ENCODE measurements at places on chromosomes 5 and 9.
A peak's percentile ranks its signal among the peaks of the same experiment; 100 is the strongest.

DNA sequence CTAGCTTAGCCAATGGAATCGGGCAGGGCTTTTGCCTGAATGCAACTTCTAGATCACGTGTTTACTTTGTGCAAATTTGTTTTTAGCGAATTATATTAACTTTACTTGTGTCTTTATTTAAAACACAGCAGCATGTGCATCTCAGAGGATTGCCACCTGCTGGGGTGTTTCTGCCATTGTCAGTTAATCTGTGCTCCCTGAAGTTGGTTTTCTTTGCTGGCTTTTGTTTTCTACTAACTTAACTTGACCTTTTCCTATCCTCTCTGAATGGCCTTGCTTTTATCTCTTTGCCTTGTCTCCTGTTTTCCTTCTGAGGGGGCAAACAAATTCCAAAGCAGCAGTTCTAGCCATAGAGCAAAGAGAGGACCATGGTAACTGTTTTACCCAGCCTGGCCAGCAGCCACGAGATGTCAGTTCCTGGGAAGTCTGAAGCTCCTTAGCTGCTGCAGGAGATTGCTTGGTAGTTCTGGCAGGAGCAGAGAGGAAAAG, 67.6 kb downstream of the ARHGEF28 start:
- DNase-seq: peak; percentile 3

GRCh38 chr5:27140831-27141230, 102.4 kb upstream of the CDH9 start:
- DNase-seq: no peak

DNA sequence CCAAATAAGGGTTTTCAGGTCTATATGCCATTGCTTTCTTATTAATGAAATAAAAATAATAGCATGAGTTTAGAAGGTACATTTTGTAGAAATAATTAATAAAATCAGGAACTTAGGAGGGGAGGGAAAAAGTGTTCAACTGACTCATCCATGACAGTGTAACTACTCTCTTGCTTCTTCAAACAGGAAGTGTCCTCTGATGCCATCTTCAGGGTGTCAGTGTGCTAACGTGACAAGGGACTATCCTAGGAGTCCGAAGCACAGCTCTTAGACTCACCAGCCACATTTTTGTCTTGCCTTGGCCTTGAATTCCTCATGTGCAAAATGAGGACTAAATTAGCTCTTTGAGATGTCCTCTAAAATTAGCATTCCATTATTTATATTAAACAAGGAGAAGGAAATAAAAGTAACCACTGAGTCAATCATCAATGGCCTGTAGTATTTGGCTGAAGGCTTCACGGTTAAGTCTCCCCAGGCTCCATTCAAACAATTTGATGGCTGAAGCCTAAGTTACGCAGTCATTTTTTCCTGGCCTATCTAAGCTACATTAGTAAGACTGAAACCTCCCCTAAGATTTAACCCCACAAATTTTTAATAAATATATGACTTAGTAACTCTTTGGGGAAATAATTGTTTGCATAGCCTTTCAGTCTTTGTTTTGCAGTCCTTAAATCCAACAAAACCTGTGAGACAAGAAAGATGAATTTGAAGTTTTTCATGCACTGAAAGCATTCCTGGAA, 151.1 kb downstream of the ARL15 start:
- DNase-seq: no peak

DNA sequence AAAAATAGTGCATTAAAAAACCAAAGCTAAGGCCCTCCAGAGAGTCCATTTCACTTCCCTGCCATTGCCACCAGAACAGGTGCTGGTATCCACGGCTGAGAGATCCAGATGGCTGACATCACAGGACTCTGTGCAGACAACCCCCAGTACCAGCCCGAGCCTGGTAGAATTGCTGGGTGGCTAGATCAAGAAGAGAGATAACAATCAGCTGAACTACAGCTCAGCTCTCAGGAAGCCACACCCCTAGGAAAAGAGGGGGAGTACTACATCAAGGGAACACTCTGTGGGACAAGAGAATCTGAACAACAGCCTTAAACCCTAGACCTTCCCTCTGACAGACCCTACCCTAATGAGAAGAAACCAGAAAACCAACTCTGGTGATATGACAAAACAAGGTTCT, 73.8 kb upstream of the SLIT3 start:
- DNase-seq: no peak

DNA sequence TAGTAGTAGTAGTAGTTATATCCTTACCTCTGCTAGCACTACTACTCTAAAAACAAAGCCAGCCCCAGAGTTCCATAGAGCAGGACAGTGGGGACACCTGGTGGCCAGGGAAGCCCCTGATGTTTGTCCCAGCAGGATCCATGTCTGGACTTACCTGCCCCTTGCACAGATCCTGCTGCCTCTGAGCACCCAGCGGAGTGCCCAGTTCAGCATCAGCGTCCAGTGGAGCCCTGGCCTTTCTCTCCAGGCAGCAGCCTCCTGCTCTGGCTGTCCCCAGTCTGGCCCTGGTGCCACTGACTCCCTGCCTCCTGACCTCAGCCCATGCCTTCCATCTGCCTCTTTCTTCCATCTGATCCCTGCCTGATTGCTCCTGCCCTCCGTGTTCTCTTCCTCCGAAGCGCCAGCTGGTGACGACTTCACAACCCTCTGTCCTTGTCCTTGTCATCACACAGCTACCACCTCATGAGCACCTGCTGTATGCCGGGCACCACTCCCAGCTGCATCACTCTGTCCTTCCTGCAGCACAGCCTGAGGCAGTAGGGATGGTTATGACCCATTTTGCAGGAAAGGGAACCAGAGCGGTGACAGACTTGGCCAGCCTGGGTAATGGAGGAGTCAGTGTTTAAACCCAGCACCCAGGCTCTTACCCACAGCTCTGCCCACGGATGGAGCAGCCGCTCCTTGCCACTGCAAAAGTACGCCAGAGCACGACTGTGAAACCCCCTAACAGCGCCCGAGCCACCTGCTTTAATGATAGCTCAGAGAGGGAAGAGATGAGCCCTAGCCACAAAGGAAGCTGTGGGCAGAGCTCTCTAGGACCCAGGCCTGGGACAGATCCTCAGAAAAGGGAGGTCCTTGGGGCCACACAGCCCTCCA, 11.5 kb downstream of the SARDH start:
- DNase-seq: peak; percentile 62

- no peak for DNase-seq
Observed at GRCh38 chr5:111447822-111448221, 64.5 kb downstream of the STARD4 start.

DNA sequence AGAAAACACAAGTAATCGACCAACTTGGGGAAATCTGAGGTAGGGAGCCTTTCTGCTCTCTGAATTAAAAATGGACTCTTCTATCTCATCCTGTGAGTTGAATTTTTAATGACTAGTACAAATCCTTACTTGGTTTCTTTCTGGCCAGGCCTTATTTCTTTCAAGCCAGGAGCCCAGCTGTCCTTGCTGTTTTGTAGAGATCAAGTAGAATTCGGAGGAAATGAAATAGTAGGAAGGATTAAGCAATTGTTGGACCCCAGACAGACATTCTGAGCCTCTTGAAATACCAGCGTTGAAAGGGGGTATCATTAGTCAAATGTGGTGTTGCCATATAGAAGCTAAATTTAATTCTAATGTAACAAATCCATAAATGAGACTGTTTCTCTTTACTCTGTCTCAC, 53.7 kb upstream of the SMIM15 start:
- no peak for DNase-seq

DNA sequence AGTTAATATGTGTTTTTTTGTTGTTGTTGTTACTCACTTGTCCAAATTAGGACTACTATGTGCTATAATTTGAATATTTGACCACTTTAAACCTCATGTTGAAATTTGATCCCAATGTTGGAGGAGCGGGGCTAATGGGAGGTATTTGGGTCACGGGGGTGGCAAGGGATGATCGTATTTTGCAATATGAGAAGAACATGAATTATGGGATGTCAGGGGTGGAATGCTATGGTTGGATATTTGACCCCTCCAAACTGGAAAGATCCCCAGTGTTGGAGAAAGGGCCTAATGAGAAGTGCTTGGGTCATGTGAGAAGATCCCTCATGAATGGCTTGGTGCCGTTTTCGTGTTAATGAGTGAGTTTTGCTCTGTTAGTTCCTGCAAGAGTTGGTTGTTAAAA, 119.8 kb downstream of the NUDT12 start:
- DNase-seq: no peak

GRCh38 chr9:129544761-129545160, 76.1 kb downstream of the C9orf50 start:
- no peak for DNase-seq

- no peak for DNase-seq
Observed at GRCh38 chr5:143311428-143311827, 92.1 kb downstream of the NR3C1 start.

DNA sequence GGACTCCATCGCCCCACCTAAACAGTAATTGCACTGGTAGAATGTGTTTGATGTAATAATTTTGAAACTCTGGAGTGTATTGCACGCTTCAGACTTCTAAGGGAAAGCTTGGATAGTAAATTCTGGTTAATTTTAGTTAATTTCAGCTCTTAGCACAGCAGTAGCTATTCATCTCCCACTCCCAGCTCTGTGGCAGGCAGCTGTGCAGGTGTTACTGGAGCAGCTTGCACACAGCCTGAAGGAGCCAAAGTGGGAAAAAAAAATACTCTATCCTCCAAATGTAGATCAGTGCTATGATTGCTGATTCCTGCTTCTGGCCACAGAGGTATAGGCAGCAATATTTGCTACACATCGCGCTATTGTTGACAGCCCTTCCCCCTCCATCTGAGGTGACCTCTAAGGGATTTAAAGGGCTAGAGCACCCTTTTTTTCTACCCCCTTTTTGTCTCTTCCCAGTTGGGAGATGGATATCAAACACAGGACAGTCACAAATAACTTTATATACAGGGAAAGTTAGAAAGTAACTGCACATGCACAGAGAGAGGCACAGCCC, 97.4 kb downstream of the KCTD16 start:
- DNase-seq: no peak

DNA sequence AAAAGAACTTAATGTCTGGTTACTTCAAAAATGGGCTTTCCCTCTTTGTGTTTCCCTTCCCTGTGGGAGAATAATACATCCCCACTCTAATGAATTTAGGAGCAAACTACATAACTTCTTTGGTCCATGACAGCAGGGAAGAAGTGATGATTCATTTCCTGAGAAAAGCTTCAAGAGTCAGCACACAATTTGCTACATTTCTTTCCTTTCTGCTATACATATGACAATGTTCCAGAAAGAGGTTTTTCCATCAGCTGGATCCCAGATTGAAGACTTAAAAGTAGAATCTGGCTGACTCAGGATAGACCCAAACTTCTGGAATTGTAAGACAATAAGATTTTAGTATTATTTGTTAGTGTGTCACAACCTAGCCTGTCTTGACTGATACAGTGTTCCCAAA, 126.1 kb downstream of the DRD1 start:
- DNase-seq: no peak

DNA sequence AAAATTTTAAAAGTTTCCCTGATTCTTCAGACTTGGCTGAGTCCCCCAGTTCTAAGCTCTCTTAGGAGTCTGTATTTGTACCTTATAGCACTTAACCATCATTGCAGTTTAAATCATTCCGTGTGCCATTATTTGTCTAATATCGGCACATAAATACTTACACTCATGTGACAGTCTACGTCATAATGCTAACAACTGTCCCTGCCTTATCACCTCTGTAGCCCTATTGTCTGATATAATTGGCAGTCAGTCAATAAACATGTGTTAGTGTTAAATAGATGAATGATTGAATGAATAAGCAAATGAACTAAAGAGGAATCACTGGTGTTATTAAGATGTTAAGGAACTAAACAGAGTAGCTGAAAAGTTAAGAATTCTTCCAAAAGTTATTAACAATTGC, 287.8 kb downstream of the EBF1 start:
- no peak for DNase-seq

DNA sequence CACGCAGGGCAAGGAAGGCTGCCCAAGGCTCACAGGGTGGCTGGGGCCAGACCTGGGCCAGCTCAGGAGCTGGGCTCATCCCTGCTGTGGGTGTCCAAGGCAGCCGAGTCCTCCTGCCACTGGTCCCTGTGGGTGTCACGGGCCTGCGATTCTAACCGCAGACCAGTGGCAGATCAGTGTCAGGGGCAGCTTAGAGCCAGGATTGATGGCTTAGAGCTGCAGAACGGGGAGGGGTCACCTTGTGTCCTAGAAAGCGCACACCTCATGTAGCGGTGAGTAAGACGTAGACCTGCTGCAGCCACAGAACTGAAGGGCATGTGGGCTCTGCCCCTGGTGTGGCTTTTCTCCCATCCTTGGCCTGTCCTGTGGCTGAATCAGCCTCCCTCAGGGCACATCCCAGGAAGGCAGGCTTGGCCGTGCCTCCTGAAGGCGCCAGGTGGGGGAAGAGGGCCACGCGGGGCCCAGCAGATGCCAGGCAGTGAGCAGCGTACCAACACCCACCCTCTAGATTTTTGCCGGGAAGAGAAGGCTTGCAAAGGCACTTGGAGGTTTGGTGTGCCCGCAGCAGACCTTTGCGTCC, 78.3 kb upstream of the FCN2 start:
- DNase-seq: no peak

GRCh38 chr5:142133330-142134206, 25.0 kb downstream of the NDFIP1 start:
- no peak for DNase-seq

GRCh38 chr9:12712532-12712931, 19.3 kb downstream of the TYRP1 start:
- no peak for DNase-seq
